Articular chondrocyte of knee joint (primary cell): ENCODE measurements at places on chromosomes 16 and 17. TPM values are rescaled to one million over a fixed set of nuclear protein-coding genes. Genes with fewer than 3 reads are reported as not detected.

Gene HOXB7
- 0.13 TPM in 1 of 2 replicates, not detected in the other for total RNA-seq

Gene LRRC75A
- 1.6 and 2.1 TPM in 2 replicates for total RNA-seq

Gene ZNF469
- total RNA-seq = 5.7 and 7.8 TPM in 2 replicates

Gene TMEM235
- total RNA-seq = not detected in 2 replicates

Gene MYOCD
- 2.9 and 7.7 TPM in 2 replicates for total RNA-seq

Gene PDE6G
- 0.54 and 0.65 TPM in 2 replicates for total RNA-seq

Gene DHRS7C
- total RNA-seq = not detected in 2 replicates

Gene KPNB1
- 282 and 311 TPM in 2 replicates for total RNA-seq

Gene ZNF668
- 7.8 and 10.9 TPM in 2 replicates for total RNA-seq

Gene SLC13A2
- total RNA-seq = not detected in 2 replicates

Gene SOX15
- 0.11 and 0.26 TPM in 2 replicates for total RNA-seq

Gene ZNF597
- 3.1 and 3.8 TPM in 2 replicates for total RNA-seq

Gene C1QTNF1
- total RNA-seq = 17.3 and 39.5 TPM in 2 replicates

Gene NPIPB13
- 1.9 and 4.1 TPM in 2 replicates for total RNA-seq

Gene PCGF2
- total RNA-seq = 3.5 and 3.8 TPM in 2 replicates

Gene UBE2I
- 55.7 and 61.3 TPM in 2 replicates for total RNA-seq

Gene PABPN1L
- not detected in 2 replicates for total RNA-seq

Gene ALDOC
- 38.7 and 48.5 TPM in 2 replicates for total RNA-seq

Gene NACA2
- total RNA-seq = 0.13 and 0.22 TPM in 2 replicates

Gene ZP2
- total RNA-seq = not detected in 2 replicates

Gene GP1BA
- total RNA-seq = not detected in 2 replicates

Gene HLF
- 0.22 and 0.26 TPM in 2 replicates for total RNA-seq

Gene TAT
- total RNA-seq = not detected in 2 replicates

Gene ITPRIPL2
- 51.1 and 51.7 TPM in 2 replicates for total RNA-seq

Gene EVI2B
- total RNA-seq = 1.1 and 1.4 TPM in 2 replicates

Gene SPIRE2
- 2.2 TPM in 2 replicates for total RNA-seq

Gene CLEC19A
- not detected in 2 replicates for total RNA-seq

Gene C1QTNF8
- total RNA-seq = 0.65 TPM in 1 of 2 replicates, not detected in the other

Gene HBA2
- not detected in 2 replicates for total RNA-seq

Gene XAF1
- 19.2 and 33.4 TPM in 2 replicates for total RNA-seq

Gene LIMD2
- 2.2 and 2.7 TPM in 2 replicates for total RNA-seq

Gene C16orf96
- 0.11 and 0.13 TPM in 2 replicates for total RNA-seq

Gene NAE1
- 77.6 and 82.8 TPM in 2 replicates for total RNA-seq

Gene WNT9B
- total RNA-seq = 0.97 and 1.2 TPM in 2 replicates

Gene SLC12A3
- not detected in 2 replicates for total RNA-seq

Gene ACAP1
- total RNA-seq = 0.11 and 0.26 TPM in 2 replicates

Gene EPN3
- total RNA-seq = not detected in 2 replicates

Gene CLUH
- 25.9 and 30.8 TPM in 2 replicates for total RNA-seq

Gene ASPA
- total RNA-seq = 0.26 and 0.97 TPM in 2 replicates

Gene FAM171A2
- total RNA-seq = 0.91 and 1.2 TPM in 2 replicates

Gene RNF112
- 2.6 and 3.5 TPM in 2 replicates for total RNA-seq

Gene HSD17B2
- total RNA-seq = 0.39 and 0.76 TPM in 2 replicates

Gene CACNG1
- total RNA-seq = not detected in 2 replicates

Gene TK1
- total RNA-seq = 67.2 and 79.2 TPM in 2 replicates

Gene RHBDL1
- 0.65 and 1.2 TPM in 2 replicates for total RNA-seq

Gene FKBP10
- total RNA-seq = 340 and 384 TPM in 2 replicates

Gene PRSS36
- total RNA-seq = 0.22 and 0.91 TPM in 2 replicates

Gene MT1G
- total RNA-seq = 0.65 TPM in 1 of 2 replicates, not detected in the other

Gene CDH8
- total RNA-seq = 0.32 TPM in 1 of 2 replicates, not detected in the other

Gene CCL22
- not detected in 2 replicates for total RNA-seq

Gene CACNB1
- total RNA-seq = 6.3 and 8.0 TPM in 2 replicates

Gene FN3K
- total RNA-seq = 2.4 and 3.1 TPM in 2 replicates

Gene SLC5A11
- not detected in 2 replicates for total RNA-seq

Gene RSAD1
- 17.4 and 18.3 TPM in 2 replicates for total RNA-seq

Gene SLFN14
- not detected in 2 replicates for total RNA-seq
